ENCODE measurements at places on chromosomes 3 and 15. TPM values are rescaled to one million over a fixed set of nuclear protein-coding genes. Genes with fewer than 3 reads are reported as not detected.

The HTR3E gene
- total RNA-seq, result not detected

- DNase-seq, result no peak
Observed at GRCh38 chr15:85899927-85900326, 105.2 kb upstream of the KLHL25 start.

- no peak for DNase-seq
Observed at GRCh38 chr3:12458901-12459300, 25.4 kb upstream of the TSEN2 start.

- peak; percentile 65 for DNase-seq
Observed at GRCh38 chr3:45026957-45027356, 854 bp downstream of the CLEC3B start.

The COL8A1 gene
- total RNA-seq, result 30.9 TPM

DNA sequence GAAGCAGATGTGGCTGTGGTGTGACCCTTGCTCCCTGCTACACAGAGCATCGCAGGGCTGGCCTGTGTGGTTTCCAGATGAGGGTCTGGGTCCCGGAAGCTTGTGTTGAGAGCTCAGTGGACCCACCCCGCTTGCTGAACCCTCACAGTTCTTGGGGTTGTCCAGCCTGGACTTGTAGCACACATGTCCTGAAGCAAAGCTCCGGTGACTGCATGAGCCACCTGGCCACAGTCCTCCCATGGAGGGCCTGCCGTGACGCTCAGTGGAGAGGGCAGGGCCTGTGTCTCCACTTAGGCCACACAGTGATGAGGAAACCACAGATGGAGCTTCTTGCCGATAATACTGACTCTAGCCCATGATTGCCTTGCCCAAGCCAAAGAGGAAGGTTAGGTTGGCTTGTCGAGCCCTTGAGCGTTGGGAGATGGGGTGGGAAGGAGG lies 62.6 kb downstream of the RGMA start:
- no peak for DNase-seq

- DNase-seq, result no peak
Observed at GRCh38 chr3:15460891-15461531, 33.6 kb downstream of the EAF1 start.

- no peak for DNase-seq
Observed at GRCh38 chr3:113092746-113093145, 102.0 kb downstream of the GTPBP8 start.

DNA sequence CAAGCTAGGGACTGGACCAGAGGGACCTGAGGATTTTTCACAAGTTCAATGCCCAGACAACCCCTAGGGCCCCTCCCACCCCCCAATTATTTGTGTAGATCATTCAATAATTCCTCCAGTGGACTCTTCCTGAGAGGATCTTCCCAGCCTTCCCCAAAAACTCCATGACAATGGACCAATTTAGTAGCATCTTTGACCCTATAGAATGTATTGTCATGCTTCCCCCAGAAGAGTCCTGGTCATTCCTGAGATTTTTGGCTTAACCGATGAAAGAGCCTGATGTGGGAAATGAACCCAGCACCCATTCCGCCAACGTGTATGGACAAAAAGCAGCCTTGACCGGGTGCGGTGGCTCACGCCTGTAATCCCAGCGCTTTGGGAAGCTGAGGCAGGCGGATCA lies 119.2 kb upstream of the RNF7 start:
- no peak for DNase-seq

DNA sequence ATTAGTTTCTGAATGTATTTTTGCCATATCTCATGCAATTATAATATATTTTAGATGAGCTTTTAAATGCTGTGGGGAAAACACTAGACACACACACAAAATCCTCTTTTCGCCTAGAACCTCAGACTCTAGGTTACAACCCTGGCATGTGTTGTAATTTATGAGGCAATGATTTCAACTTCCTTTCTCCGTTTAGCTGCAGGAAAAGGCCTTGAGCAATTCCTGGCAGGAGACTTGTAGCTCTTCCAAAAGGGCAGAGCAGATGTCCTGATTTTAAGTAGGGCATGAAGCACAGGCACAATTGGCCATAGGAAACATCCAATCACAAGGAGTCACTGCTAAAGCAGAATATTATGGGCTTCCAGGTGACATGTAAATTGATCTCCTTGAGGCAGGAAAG lies 82.0 kb downstream of the GPR156 start:
- peak; percentile 29 for DNase-seq

DNA sequence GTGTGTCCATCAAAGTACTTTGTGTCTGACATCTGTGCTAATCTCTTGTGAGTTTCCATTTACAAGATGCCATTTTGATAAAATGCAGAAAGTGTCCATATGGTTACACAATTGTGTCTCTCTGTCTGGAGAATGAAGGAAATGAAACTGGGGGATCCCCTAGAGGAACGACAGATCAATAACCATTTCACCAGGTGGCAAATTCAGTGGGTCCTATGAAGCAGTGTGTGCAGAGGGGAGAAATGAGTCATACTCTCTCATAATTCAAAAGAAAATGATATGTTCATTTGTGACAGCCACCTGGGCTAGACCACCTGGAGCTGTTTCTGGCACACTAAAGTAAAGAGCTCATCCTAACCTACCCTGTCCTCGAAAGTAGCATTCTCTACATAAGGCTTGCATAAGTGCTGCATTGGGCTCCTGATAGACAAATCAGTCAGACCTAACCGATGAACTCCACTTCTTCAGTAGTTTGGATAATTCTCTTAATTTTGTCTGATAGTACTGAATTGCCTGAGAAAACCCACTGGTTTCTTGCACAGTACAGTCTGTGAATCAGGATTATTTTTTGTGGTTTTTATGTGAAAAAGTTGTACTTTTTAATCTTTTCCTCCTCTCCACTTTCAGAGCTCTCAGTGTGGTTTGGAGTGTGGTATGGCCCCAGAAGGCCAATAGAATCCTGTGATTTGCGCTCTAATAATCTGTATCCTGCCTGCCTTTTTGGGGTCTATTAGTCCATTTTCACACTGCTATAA lies 10.3 kb upstream of the CD47 start:
- DNase-seq, result no peak

The MCTP2 gene
- 3.3 TPM for total RNA-seq

DNA sequence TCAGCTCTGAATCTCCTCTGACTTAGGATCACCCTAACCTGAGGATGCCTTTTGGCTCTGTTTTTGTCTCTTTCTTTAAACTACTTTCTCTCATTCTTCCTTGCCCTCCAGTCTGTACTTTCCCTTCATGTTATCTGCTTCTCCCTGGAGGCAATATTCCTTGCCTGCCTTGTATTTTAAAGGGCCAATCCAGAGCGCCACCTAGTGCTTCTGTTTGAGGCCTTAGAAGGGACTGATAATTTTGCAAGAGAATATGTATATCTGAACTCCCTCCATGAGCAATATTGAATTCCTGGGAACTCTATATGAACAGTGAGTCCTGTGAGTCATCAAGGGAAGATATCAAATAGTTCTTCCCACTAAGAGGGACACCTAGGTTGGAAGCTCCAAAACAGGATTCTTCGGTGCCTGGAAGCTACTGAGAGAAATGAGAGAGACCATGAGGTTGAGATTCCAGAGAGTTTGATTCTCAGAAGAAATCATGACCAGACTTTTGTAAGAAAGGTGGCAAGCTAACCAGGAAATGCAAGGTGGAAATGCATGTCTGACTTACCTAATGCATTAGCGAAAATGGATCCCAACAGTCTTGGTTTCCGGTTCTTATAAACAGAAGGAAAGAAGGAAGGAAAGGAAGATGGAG lies 203.8 kb upstream of the CD96 start:
- no peak for DNase-seq

GRCh38 chr3:171234298-171235010 lies 207.9 kb upstream of the SLC2A2 start:
- no peak for DNase-seq

The TM4SF18 gene
- total RNA-seq, result 14.7 TPM

The TOP2B gene
- total RNA-seq, result 274 TPM

The COL7A1 gene
- total RNA-seq, result 19.6 TPM

The MRAS gene
- 22.1 TPM for total RNA-seq

DNA sequence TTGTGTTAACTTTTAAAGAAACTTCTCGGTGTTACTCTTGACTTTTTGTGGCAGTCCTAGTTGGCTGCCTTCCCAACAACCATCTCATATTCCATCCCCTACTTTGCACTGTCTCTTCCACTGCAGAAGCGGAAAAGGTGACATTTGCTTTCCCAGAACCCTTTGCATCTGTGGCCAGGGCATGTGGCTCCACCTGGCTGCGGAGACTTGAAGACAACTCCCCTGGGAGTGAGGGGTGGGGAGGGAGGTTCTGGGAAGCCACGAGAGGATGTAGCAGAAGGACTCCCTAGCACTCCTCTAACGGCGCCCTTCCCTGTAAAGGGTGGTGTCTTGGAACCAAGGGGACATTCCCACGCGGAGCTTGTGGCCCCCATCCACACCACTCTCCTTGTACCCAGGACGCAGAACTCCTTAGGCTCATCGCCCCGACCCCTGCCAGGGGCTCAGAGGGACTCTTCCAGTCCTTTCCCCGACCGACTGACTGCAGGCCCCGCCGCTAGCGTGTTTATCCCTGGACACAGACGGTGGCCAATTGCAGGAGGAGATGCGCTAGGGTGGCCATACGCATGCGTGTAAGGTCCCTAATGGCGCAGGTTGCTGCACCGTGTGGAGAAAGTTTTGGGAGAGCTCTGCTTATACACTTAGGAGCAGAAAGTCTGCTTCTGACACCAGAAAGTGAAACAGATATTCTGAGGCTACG lies 33.2 kb upstream of the SECISBP2L start:
- DNase-seq, result no peak

GRCh38 chr15:34941185-34941698 lies 28.3 kb downstream of the AQR start:
- no peak for DNase-seq

GRCh38 chr3:75737831-75738493 lies 47.4 kb downstream of the ZNF717 start:
- DNase-seq, result no peak

- no peak for DNase-seq
Observed at GRCh38 chr15:58839485-58839884, 68.4 kb downstream of the MINDY2 start.

GRCh38 chr3:73314151-73314951 lies 252.9 kb downstream of the EBLN2 start:
- no peak for DNase-seq

GRCh38 chr3:6965881-6966280 lies 105.0 kb downstream of the GRM7 start:
- DNase-seq, result no peak

The TMOD2 gene
- total RNA-seq, result 25.3 TPM

The LRTM1 gene
- not detected for total RNA-seq

- peak; percentile 18 for DNase-seq
Observed at GRCh38 chr3:123634149-123635051, 49.5 kb upstream of the HACD2 start.

GRCh38 chr3:12273045-12273695 lies 15.7 kb upstream of the PPARG start:
- no peak for DNase-seq

The NSMCE3 gene
- total RNA-seq, result 16.7 TPM

The SLITRK3 gene
- 30.8 TPM for total RNA-seq

GRCh38 chr3:58559586-58559985 lies 17.6 kb downstream of the FAM107A start:
- no peak for DNase-seq

DNA sequence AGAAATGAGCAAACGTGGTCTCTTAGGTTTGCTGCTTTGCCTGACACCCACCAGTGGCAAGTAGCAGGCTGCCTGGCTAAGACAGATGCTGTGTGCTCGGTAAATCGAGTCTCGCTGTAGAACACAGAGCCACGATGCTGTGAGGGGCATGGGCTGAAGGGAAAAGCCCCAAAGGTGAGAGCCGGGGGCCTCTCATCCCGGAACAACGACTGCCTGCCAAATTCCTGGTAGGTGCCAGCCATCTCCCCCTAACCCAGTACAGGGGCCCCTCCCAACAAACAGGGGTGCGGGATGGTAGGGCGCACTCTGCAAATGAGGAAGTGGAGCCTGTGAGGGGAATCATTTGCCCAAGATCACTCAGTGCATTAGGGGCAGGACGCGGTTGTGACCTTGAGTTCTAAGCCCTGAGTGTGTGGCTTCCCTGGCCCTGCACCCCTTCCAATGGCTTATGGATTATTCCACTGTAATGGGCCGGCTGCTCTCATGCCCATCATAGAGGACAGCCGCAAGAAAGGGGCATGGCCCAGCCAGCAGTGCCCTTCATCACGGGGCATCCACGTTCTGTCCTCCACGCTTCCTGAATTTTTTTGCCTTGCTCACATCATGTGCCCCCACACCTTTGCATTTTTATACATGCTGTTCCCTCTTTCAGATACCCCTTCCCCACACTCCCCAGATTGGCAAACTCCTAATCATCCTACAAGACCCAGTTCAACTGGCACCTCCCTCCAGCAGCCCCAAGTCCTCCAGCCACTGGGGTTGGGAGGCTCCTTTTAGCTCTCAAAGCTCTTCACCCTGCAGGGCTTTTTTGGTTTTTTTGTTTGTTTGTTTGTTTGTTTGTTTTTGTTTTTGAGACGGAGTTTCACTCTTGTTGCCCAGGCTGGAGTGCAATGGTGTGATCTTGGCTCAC lies 125.4 kb downstream of the NUP210 start:
- DNase-seq, result no peak

The CTXN2 gene
- total RNA-seq, result not detected

GRCh38 chr3:30341851-30342250 lies 264.6 kb upstream of the TGFBR2 start:
- DNase-seq, result no peak

GRCh38 chr3:130662501-130662996 lies 84.1 kb downstream of the PIK3R4 start:
- DNase-seq, result peak; percentile 32

DNA sequence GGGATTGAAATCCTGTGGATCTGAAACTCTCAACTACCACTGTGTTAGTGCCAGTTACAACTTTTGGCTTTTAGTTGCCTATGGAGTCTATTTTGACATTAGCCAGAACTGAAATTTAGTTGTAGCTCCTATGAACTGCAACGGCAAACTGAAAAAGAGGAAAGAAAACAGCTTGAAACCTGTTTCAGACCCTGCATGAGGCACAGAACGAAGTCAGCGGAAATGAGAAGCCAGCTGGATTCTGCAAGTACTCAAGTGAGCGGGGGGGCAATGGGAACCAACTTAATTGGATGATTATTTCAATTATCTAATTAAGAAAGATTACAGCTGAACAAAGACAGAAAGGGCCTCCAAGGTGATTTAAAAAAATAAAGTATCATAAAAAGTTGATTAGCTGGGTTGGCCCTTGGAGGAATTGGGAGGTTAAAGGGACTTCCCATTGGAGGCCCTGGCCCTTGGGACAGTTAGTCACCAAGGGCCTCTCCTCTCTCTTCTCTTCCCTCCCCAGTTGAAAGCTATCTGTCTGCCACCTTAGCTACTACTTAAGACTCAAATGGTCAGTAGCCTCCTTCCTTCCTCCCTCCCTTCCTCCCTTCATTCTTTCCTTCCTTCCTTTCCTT lies 352.1 kb downstream of the SHQ1 start:
- DNase-seq, result no peak

The LMCD1 gene
- 163 TPM for total RNA-seq

GRCh38 chr3:37668431-37668817 lies 193.3 kb upstream of the CTDSPL start:
- DNase-seq, result peak; percentile 42

The KNG1 gene
- not detected for total RNA-seq

- DNase-seq, result no peak
Observed at GRCh38 chr15:89766357-89767311, 9.5 kb upstream of the MESP2 start.

DNA sequence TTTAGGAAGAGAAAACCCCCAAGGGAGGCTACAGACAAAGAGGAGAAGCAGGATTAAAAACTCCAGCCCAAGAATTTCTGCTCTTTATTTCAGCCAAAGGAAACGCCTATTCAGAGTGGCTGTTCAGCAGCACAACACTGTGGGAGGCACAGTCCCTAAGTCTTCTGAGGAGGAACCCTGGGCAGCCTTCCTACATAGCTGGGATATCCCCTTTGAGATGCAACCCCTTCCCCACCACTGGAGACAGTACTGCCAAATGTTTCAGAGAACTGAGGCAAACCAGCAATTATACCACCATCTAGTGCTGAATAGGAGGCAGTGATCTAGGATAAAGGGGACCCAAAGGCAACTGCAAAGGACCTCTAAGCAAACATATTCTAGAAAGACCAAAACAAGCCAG lies 168.1 kb downstream of the VPS13C start:
- DNase-seq, result no peak
